Fibroblast of skin of abdomen (primary cell): ENCODE measurements at places on chromosomes 1 and 21.

DNA sequence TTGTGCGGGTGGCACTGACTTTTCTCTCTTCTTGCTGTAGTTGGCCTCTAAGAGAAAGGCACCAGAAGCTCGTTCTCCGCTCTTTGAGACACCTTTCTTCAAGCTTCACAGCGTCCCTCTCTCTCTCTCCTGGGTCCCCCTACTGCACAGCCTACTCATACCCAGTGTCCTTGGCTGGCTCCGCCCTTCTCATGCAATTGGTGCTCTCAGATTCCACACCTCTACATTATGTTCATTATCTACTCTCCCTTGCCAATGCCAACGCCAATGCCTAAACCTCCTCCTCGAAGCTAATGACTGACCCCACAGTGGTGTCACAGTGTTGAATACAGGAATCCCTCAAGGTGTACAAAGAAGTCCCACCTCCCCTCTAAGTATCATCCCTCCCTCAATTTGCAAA, 4.8 kb upstream of the DNAJC28 start:
- DNase-seq: no peak

DNA sequence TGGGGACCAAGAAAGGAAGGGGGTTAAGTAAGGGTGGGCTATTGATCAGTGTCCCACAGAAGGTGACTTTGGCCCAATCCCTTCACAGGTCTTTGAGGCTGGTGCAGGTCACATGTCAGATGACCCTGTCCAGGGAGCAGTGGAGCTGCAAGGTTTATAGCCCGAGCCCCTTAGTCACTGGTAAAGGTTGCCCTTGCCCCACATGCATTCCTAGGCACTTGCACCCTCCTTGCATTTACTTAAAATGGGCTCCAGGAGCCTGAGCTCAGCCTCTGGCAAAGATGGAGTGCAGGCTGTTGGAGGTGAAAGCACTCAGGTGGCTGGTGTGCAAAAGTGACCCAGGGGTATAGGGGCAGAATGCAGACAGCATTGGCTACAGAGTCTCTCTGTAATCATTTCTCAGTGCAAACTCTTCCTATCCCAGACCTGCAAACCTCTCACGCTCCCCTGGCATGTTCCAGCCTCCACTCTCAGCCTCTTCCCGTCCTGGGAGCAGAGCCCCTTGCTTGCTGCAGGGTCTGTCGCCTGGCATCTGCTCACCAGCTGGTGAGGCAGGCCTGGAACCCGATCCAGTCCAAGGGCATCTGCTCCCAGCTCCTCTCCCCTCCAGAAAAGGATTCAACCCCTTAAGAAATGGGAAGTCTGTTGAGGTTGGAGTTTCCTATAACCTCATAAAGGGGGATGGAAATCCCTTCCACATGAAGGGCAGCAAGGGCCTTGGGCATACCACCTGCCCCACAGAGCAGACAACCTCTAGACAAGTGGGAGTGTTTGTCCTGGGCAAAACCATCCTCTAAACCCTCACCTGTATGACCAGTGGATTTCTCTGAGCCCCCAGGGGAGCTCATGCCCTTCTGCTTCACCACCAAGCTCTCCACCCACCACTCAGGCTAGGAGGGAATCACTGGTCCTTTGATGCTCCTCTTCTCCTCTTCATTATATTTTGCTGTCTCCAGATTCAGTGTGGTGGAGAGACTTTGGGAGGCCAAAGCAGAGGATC, 23.1 kb upstream of the PTPRF start:
- DNase-seq: no peak

DNA sequence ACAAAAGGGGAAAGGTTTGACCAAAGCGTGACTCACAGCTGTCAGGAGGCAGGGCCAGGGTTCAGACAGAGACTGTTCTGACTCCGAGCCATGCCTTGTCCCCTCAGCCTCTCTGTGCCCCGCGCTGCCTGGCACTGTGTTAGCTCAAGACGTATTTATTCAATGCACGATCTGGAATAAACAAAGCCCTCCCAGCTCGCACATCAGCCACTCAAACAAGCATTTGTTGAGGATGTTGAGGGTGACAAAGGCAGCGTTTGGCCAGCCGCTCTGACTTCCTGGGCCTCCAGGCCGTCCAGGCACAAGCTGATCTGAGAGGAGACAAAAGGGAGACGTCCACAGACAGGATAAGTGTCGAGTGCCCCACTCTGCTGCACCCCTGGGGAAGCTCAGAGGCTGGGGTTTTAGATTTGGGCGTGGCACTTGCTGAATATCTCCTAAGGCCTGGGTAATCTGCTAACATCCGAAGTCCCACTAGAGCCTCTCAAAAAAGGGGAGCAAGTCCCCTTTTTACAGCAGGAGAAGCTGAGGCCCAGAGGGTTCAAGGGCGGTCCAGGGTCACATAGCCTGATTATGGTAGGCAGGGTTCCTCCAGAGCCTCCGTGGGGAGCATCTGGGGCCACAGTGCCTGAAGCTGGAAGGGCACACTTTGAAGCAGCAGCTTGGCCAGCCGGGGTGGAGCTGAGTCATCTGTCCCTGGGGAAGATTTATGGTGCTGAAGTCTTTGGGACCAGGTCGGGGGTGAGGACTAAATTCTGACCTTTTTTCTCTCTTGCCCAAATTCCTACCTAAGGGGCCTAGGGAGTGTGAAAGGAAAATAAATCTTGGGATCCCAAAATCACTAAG, 95.9 kb downstream of the SPSB1 start:
- peak; percentile 46 for DNase-seq

DNA sequence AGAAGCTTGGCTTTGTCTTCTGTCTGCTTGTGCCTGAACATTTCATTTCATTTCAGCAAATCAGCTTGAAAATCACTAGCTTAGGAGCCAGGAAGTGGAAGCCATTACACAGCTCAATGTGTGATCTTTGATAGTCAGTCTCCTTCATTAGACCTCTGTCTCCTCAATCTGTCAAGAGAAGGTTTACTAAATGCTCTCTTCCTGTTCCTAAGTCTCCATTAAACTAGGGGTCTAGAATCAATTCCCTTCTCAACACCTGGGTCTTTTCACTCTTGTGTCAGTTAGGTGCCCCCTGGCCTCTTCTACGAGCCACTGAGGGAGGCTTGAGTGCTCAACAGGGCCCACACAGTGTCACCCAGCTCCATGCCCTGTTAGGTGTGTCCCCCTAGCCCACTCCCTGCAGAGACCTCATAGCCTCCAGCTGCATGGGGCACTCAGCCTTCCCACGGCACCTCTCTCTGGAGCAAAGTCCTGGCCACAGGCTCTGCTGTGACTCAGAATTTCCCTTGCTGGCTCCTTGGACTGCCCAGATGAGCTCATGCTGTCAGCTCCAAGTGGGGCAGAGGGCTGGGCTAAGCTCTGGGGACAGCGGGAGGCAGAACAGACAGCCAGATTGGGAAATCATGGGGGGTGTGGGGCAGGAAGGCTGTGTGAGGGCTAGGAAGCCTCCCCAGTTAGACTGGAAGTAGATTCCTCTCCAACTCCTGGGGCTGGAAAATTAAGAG, 115.7 kb upstream of the IPO9 start:
- peak; percentile 99 for DNase-seq

DNA sequence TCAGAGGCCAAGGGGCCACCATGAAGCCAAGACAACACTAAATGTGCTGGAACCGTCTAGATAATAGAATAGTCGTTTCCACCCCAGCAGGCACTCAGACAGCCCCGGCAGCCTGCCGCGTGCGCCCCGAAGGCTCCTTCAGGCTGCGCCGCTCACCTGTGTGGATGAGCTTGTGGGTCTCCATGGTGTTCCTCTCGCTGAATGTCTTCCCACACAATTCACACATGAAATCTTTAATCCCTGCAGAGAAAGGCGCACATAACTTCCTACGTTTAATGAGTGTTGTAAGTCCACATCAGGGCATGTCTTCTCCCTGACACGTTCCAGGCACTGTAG, 43.7 kb upstream of the RIPK4 start:
- DNase-seq: no peak

DNA sequence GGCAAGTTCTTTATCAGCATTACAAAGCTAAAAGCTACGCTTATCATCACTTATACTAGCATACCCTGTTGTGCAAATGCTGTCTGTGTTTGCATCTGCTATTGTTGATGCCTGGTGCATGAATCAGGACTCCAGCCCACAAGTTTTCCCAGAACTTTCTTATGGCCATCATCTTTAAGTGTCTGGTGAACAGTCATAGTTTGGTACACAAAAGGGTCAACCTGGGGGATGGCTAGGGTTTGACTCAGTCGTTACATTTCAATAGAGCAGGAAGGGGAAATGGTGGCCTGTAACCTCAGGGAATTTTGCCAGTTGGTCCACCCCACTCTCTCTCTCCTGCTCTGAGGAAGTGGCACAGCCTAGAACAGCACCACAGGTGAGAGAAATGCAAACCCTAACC, 35.4 kb downstream of the SELL start:
- peak; percentile 21 for DNase-seq

- no peak for DNase-seq
Observed at GRCh38 chr1:12600335-12600734, 17.7 kb downstream of the DHRS3 start.

- peak; percentile 8 for DNase-seq
Observed at GRCh38 chr1:18385239-18385790, 95.4 kb upstream of the KLHDC7A start.

DNA sequence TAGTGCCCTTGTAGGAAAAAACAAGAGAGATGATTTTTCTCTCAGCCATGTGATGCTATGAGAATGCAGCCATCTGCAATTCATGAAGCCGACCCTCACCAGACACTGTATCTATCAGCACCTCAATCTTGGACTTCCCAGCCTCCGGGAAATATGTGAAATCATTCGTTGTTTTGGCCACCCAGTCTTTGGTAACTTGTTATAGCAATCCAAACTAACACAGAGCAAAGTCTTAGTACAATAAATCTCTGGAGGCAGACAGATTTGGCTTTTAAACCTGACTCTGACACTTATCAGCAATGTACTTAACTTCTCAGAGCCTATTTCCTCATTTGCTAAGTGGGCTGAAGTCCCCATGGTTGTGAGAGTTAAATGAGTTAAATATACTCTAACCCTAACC, 5.1 kb upstream of the MED18 start:
- no peak for DNase-seq

DNA sequence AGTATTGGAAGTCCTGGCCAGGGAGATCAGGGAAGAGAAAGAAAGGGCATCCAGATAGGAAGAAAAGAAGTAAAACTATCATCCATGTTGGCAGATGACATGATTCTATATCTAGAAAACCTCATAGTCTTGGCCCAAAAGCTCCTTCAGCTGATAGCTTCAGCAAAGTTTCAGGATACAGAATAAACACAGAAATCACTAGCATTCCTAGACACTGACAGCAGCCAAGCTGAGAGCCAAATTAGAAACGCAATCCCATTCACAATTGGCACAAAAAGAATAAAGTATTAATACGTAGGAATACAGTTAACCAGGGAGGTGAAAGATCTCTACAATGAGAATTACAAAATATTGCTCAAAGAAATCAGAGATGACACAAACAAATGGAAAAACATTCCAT, 44.6 kb downstream of the ZFYVE9 start:
- peak; percentile 17 for DNase-seq

- DNase-seq: no peak
Observed at GRCh38 chr1:174007851-174008250, 14.3 kb downstream of the RC3H1 start.

DNA sequence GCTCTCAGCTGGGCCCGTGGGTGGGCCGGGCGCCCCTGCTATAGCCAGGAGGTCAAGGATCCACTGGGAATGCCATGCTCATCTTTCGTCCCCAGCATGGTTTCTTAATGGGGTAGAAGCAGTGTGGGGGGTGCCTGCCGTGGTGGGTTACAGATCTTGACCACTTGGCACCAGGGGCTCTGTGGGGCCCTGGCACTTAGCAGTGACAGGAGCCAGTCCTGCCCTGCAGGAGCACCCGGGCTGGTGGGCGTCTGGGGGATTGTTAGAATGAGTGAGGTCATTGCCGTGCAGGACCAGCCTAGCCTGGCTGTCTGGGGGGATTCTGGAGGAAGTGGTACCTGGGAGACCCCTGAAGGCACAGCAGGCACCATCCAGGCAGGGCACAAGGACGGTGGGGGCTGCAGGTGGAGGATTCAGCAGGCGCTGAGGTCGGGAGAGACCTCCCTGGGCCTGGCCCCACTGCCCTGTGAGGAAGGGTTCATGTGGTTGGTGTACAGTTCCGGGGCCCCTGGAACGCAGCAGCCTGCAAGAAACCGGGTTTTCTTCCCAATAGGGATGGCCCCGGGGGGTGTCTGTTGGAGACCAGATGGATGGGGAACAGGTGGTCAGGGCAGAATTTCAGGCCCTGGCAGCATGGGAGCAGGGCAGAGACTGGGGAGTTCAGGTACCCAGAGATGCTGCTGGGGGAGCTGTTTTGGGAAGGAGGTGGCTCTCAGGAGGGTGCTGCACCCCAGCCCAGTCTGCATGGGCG, 4.8 kb downstream of the AIRE start:
- DNase-seq: no peak

DNA sequence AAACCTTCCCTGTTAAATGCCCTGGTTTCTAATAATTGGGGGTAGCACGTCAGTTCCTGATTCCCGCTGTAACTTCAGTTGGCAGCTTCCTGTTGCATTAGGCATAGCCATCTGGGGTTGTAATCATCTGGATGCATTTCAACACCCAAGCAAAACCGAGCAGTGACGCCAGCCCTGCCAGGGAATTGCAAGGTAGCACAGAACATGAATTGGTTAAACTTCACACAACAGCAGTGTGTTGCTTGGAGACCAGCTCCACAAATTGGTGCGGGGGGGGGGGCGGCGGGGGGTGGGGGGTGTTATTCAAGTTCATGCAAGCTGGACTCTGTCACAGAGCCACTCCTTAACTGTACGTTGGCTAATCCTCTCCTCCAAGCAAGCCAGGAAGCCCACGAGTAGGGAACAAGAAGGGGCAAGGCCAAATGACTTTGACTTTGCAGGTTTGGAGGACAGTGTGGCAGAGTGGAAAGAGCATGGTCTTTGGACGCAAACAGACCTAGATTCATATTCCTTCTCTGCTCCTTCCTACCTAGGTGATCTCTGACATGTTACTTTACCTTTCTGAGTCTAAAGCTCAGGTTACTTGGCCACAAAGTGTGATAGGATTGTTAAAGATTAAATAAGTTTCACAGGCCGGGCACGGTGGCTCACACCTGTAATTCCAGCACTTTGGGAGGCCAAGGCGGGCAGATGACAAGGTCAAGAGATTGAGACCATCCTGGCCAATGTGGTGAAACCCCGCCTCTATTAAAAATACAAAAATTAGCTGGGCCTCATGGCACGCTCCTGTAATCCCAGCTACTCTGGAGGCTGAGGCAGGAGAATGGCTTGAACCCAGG, 4.7 kb downstream of the LAX1 start:
- peak; percentile 89 for DNase-seq

- DNase-seq: no peak
Observed at GRCh38 chr1:183844806-183845205, 39.9 kb downstream of the RGL1 start.

DNA sequence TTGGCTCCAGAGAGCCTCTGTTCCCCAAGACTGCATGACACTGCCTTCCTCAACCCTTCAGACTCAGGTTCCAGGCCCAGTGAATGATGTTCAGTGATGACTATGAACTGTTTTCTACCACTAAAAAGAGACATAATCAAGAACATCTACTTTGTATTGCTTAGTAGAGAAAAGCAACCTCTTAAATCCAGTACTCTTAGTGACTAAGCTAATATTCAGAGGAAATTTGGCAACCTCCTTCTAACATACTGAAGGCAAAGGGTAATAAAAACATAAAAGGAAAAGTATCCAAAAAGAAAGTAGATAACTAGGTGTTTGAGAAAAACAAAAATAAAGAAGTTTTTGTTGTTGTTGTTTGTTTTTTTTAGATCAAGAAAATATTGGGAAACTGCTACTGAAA, 153.3 kb upstream of the RUNX1 start:
- no peak for DNase-seq

GRCh38 chr1:204420039-204421004, 8.7 kb upstream of the PPP1R15B start:
- no peak for DNase-seq

- peak; percentile 63 for DNase-seq
Observed at GRCh38 chr1:6205849-6206519, at the start of gene RNF207. Gene RNF207, plus strand, starts transcription at chr1:6206119. Its CDS starts 417 bp downstream, at chr1:6206536.
